Naive thymus-derived CD4-positive, alpha-beta T cell (primary cell): ENCODE measurements at places on chromosomes 12 and 14. TPM values are rescaled to one million over a fixed set of nuclear protein-coding genes. Genes with fewer than 3 reads are reported as not detected.

DNA sequence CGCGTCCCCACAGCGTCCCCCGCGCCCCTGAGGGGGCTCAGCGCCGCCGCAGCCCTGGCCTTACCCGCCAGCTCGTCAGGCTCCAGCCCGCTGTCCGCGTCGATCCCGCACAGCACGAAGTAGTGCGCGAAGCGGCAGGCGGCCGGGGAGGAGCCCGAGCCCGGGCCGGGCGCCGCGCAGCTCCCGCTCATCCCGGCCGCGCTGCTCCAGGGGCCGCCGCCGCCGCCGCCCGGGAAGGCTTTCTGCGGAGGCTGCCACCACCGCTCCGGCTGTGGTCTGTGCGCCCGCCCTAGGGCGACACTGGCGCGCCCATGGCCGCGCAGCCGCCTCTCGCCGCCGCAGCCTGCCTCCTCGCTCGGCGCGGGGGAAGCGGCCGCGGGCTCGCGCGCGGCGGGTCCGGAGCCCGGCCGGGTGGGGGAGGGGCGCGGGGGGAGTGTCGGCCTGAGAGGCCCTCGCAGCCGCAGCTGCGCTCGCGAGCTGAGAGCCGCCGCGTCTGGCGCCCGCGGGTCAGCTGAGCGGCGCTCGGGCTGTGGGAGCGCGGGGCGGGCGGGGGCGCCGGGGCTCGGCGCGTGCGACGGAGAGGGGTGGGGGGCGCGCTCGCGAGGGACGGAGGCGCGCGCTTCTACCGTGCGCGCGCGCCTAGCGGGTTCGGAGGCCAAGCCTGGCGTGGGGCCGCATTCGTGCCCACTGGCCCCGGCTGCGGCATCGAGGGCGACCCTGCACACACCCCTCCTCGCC, at the start of gene DENND5B:
Gene DENND5B (minus strand): TSS at position 495 of the 738 bp plus-strand sequence. CDS start 304 bp downstream, at position 191.
- DNase-seq, result no peak
- peaks cover 5% of the 10 kb centered on the region for H3K4me1 ChIP-seq
- no peaks in the 10 kb centered on the region for H3K36me3 ChIP-seq
- H3K27ac ChIP-seq, result no peak within 1 kb of the TSS

DNA sequence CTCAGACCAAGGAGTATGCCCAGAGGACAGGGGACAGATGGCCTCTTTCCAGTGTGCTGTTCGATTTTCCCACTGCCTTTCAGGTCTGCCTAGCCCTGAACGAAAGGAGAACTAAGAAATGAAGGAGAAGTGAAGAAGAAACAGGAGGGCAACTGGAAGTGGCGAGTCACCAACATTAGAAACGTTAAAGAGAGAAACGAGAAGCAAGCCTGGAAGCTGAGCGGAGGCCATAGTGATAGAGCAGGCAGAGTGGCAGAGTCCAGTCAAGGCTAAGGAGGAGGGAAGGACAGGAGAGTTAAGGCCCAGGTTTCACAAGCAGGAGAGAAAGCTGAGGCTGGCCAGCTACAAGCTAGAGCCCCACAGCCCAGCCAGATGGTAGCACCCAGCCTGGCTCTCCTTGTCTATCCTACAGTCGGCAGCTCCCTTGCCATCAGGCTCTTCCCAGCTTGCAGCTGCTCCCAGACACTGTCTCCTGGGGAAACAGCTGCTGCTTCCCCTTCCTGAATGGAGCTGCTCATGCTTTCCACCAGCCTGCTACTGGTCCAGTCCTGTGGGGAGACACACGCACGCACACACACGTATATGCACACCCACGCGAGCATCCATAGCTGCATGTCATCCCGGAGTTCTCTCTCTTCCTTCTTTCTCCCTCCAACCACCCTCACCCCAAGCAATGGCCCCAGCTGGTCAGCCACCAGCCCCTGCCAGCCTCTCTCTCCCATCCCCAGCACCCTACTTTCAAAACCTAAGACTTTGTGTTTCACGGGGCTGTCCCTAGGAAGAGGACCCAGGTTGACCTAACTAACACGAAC, 139.7 kb upstream of the CCND2 start:
- no peak overlapping the region for H3K27ac ChIP-seq
- no peak overlapping the region for H3K4me3 ChIP-seq
- no peaks in the 10 kb centered on the region for H3K27me3 ChIP-seq
- peaks cover 7% of the 10 kb centered on the region for H3K4me1 ChIP-seq

LAG3 gene
- 0.64 TPM for total RNA-seq

DNA sequence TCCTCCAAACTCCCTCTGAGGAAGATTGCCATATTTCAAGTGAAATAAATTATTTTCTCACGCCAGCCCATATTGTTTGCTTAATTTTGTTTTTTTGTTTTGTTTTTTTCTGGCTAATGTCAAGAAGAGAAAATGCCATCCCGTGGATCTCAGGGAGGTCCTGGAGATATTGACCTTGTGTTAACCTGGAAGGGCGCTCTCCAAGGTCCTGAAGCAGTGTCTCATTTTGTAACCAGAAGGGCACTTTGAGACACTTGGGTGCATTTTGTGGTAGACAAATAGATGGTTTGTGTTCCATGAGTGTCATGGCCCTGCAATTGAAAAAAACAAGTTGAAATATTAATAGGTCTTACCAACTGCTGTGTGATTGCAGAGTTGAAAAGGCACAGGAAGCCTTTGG, 268.9 kb downstream of the SUDS3 start:
- no peaks in the 10 kb centered on the region for H3K36me3 ChIP-seq
- no peaks in the 10 kb centered on the region for H3K27me3 ChIP-seq
- H3K4me1 ChIP-seq, result no peaks in the 10 kb centered on the region
- no peak overlapping the region for H3K4me3 ChIP-seq

DNA sequence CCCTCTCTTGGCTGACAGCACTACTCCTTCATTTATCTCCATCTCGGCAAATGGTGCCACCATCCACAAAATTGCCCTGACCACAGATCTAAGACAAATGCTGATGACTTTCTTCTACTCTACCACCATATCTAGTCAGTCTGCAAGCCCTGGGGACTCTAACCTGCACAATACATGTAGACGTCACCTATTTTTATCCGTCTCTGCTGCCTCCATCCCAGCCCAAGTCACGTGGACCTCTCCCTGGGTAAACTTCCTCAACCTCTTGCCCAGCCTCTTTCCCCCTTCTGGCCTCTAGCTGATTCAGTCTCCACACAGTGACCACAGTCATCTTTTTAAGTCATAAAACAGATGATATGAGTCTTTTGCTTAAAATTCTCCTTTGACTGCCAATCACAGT, 1203.0 kb downstream of the AACS start:
- H3K4me1 ChIP-seq, result no peaks in the 10 kb centered on the region
- no peaks in the 10 kb centered on the region for H3K27me3 ChIP-seq
- no peak overlapping the region for H3K4me3 ChIP-seq
- DNase-seq, result no peak
- H3K27ac ChIP-seq, result no peak overlapping the region
- H3K36me3 ChIP-seq, result no peaks in the 10 kb centered on the region

DNA sequence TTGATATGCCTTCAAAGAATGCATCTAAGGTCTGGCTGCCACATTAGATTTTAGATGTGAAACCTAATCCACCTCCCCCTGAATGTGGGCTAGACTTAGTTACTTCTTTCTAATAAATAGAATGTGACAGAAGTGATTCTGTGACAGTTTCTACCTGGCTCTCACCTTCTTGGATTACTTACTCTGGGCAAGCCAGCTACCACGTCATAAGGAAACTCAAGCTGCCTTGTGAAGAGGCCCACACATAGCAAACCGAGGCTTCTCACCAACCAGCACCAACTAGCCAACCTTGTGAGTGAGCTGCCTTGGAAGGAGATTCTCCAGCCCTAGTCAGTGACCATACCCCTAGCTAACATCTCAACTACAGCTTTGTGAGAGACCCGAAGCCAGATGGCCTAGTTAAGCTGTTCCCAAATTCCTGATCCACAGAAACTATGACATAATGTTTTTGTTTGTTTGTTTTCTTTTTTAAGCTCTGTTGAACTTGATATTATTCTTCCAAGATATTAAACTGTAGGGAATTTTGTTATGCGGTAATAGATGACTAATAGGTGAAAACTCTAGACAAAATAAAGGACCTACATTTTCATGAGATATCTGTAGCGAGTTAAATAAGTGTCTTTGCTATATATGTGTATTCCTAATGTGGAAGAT, 6.2 kb downstream of the GPR19 start:
- H3K27ac ChIP-seq, result no peak overlapping the region
- no peaks in the 10 kb centered on the region for H3K36me3 ChIP-seq
- no peak overlapping the region for H3K4me3 ChIP-seq
- DNase-seq, result no peak
- H3K27me3 ChIP-seq, result no peaks in the 10 kb centered on the region

KLRC1 gene
- not detected for total RNA-seq

GSC gene
- not detected for total RNA-seq

DNA sequence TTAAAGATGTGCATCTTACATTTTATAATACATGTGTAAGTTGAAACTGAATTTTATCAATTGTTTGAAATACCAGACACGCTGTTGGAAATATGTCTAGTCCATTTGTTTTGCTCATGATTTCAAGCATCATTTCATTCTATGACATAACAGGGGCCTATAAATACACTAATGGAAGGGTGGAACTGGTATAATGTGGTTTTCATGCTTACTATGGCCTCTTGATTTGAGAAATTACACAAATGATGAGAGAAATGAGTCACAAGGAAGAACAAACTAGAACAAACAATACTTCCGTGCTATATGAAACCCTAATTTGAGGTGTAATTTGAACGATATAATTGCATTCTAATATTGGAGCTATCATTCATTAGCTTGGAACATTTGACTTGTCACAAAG, 663.4 kb downstream of the SLC16A7 start:
- H3K36me3 ChIP-seq, result no peaks in the 10 kb centered on the region
- DNase-seq, result no peak
- H3K27me3 ChIP-seq, result no peaks in the 10 kb centered on the region
- no peak overlapping the region for H3K4me3 ChIP-seq

TAS2R42 gene
- total RNA-seq, result not detected
